Iris pigment epithelial cell (primary cell): ENCODE measurements at places on chromosomes 11 and 22.
A peak's percentile ranks its signal among the peaks of the same experiment; 100 is the strongest.

DNA sequence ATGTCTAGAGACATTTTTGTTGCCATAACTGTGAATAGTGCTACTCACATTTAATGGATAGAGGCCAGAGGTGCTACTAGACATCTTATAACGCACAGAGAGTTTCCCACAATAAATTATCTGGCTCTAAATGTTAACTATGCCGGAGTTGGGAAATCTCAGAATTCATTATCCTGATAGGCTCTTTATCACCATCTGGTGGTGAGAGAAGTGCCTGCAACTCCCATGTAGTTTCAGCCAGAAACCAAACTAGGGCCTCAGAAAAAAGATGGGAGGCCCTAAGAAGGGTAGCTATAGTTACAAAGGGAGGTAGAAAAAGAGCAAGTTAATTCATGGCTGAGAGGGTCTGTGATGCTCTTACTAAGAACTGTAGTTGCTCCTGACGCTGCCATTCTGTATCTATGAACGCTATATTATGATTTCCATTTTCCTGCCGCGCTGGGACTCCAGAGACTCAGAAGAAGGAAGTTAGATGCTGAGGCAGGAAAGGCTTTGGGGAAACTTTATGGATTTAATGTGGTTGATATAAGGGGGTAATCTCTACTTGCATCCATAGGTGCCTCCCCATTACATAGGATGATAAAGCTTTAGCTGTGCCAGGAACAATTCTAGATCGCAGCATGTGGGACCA lies 22.9 kb upstream of the MRPL17 start:
- peak; percentile 52 for DNase-seq

DNA sequence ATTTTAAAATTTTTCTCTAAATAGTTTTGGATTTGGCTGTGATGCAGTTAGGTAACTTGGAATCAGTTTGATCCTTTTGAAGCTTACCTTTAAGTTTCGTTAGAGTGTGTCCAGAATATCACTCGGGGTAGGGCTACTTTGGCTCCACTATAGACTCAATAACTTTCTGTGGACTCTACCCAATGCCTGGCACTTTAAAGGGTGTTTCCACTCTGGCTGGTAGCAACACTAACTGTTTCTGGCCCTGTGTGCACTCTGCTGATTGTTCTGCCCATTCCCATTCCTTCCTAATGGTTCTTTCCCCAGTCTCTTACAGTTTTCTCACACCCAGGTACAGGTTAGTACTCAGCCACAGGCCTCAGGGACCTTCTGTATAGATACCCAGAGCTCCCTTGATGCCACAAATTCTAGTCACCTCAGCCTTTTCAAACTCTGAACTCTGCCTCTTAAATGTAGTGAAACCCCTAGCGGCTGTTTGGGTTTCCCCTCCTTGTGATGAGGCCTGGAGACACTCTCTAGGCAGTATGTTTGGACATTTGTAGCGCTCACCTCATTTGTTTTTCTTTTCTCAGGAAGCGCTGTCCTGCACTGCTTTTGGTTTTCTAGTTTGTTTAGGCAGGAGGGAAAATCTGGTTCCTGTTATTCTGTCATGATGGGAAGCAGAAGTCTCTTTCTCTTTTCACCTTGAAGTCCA lies 16.8 kb downstream of the CUL5 start:
- DNase-seq = peak; percentile 11

DNA sequence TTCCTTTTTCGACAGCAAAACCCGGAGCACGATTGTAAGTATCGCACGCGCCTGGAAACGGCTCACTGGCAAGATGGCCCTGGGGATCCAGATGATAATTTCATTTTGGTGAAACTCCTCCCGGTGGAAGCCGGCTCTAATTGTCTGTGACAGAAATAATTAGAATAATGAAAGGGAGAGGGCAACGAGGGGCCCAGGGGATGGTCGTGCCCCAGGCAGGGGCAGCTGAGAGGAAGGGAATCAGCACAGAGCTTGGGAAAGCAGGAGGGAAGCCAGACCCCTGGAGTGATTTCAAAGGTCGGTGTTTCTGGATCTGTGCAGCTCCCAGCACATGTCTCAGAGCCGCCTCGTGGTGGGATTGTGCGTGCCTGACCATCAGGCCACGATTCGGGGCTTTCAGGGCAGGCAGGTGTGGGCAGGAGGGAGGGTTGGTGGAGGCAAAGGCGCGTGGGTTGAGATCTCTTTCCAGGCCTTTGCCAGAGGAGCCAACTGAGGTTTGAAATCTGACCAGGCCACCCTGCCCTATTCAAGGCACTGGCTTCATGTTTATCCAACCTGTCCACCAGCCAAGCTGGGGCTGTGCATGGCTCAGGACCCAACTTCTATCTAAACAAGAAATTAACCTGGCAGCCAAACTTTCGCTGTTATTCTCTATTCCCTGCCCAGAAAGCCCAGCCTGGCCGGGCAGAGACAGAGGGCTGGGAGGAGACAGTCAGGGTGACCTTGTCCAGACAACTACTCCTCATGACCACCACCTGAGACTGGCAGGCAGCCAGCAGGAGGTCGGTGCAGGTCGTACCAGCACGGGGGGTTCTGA lies 27.8 kb downstream of the ANO1 start:
- DNase-seq = no peak

DNA sequence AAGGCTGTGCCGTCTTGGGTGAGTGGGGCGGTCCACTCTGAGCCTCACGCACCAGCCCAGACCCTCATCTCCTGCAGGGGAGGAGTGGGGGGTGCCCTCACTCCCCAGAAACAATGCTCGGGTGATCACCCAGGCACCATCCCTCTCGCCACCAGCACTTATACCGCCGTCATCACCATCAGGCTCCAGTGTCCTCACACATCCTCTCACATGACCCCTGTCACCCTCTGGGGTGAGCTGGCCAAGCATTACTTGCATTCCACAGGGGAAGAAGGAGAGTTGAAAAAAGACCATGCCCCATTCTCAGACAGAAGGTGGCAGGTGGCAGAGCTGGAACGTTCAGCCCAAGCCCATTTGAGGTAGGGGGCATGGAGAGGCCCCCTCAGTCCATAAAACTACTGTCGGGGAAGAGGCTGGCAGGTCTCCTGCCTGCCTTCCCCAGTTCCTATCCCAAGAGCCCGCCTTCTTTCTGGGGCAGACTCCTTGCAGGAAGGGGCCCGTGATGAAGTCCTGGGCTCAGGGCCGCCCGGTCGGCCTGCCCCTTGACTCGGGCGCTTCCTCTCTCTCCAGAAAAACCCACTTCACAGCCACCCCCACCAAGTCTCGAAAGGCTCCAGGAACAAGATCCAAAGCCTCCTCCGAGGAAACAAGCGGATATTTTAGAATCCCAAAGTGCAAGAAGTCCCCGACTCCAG lies 153.3 kb downstream of the DSCAML1 start:
- DNase-seq = no peak

GRCh38 chr11:103940551-103940950 lies 95.9 kb upstream of the DDI1 start:
- DNase-seq = peak; percentile 52
